ENCODE measurements at places on chromosomes 12 and 14. TPM values are rescaled to one million over a fixed set of nuclear protein-coding genes. Genes with fewer than 3 reads are reported as not detected.

DNA sequence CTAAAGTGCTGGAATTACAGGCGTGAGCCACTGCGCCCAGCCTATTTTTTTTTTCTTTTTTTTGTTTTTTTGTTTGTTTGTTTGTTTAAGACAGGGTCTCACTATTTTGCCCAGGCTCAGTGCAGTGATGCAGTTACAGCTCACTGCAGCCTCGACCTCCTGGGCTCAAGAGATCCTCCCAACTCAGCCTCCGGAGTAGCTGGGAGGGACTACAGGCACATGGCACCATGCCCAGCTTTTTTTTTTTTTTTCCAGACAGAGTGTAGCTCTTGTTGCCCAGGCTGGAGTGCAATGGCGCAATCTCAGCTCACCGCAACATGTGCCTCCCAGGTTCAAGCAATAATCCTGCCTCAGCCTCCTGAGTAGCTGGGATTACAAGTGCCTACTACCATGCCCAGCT is 5.8 kb upstream of the ITFG2 start:
- no peak for DNase-seq

DNA sequence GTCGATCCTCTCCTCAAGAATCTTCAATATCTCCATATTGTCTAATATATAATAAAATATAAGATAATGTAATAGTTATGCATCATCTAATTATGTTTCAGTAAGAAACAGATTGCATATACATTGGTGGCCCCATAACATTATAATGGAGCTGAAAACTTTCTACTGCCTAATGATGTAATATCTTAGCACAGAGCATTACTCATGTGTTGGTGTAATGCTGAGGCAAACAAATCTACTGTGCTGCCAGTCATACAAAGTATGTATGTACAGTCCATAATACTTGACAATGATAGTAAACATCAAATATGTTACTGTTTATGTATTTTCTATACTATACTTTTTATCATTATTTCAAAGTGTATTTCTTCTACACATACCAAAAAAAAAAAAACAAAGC is 128.7 kb downstream of the CPNE8 start:
- DNase-seq: no peak

The RERGL gene
- 1.7 TPM for total RNA-seq

GRCh38 chr12:65005716-65006115 is 115.4 kb downstream of the WIF1 start:
- no peak for DNase-seq

DNA sequence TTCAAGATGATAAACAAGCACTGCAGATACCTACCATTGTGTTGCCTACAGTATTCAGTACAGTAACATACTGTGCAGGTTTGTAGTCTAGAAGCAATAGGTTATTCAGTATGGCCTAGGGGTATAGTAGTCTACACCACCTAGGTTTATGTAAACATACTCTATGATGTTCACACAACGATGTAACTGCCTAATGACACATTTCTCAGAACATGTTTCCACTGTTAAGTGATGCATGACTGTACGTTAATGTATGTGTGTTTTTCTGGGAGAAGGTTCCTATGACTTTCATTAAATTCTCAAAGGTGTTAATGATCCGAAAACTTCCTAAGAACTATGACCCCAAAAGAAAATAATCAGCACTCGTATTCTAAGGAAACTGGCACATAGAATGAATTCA is 20.9 kb upstream of the CALM1 start:
- DNase-seq: no peak

- no peak for DNase-seq
These were observed 122.8 kb upstream of the SOX5 start for GRCh38 chr12:24072302-24072701.

GRCh38 chr12:10409392-10409791 is at the start of gene KLRC4:
TSS of gene KLRC4 (minus strand) at chr12:10409757. CDS start at chr12:10409575, 182 bp downstream.
- no peak for DNase-seq

The AGAP2 gene
- total RNA-seq: 10.7 TPM
